Endodermal cell (in vitro differentiated cells): ENCODE measurements at places on chromosomes 16 and 17.
A peak's percentile ranks its signal among the peaks of the same experiment; 100 is the strongest.

DNA sequence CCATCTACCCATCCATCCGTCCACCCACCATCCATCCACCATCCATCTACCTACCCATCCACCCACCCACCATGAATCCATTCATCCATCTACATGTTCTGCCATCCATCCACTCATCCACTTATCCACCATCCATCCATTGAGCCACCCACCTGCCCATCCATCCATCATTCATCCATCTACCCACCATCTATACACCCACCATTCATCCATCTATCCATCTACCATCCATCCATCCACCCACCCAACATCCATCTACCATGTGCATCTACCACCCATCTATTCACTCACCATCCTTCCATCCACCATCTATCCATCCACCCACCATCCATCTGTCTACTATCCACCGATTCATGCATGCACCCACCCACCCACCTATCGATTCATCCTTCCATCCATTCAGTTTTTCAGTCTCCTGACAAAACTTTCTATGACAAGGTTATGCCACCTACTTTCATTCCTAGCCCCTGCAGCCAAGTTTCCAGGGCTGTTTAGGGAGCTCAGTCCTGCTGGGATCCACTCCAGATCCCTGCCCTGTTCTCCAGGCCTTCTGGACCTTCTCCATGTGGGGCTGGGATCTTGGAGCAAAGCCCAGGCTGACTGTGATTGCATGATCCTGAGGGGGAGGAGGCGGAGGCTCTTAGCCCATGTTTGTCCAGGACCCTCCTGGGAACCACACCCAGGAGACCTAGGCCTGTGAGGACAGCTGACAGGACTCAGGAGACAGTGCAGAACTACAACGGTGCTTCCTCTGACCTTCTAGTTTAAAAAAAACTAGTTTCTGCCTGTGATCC, 27.4 kb downstream of the BCO1 start:
- no peak for DNase-seq

DNA sequence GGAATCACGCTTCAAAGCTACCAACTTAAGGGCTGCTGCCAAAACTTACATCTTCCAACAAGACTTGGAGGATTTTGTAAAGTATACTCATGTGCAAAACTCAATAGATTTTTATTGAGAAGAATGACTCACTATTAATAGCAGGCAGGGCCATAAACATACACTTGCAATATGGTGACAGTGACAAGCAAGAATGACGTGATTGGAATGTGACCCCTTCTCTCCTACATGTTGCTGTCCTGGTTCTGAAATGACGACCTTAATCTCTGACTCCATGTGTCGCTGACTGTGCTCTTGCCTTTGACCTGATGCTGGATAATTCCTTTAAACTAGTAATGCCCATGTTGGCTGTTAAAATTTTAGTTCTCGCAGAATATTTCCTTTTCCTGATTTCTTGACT, 174.5 kb downstream of the PARN start:
- DNase-seq: no peak

GRCh38 chr16:75116081-75116910, at the start of gene LDHD:
Gene LDHD (minus strand): TSS chr16:75116780. CDS start chr16:75116720, 60 bp downstream.
- DNase-seq: peak; percentile 82

DNA sequence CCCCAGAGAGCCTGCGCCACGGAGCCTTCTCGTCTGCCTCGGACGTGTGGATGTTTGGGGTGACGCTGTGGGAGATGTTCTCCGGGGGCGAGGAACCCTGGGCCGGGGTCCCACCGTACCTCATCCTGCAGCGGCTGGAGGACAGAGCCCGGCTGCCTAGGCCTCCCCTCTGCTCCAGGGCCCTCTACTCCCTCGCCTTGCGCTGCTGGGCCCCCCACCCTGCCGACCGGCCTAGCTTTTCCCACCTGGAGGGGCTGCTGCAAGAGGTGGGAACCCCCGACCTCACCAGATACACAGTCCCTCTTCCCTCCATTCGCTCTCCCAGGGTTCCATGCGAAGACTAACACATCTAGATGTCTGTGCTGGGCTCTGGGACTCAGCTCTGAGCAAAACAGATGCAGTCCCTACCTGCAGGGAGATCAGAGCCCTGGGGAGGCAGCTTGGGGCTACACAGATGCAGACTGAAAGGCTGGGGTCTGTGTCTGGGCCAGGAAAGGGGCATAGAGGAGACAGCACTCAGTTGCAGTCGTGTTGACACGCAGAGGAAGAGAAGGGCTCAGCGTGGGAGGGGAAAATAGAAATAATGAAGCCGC, 3.7 kb downstream of the TNK1 start:
- peak; percentile 62 for DNase-seq

DNA sequence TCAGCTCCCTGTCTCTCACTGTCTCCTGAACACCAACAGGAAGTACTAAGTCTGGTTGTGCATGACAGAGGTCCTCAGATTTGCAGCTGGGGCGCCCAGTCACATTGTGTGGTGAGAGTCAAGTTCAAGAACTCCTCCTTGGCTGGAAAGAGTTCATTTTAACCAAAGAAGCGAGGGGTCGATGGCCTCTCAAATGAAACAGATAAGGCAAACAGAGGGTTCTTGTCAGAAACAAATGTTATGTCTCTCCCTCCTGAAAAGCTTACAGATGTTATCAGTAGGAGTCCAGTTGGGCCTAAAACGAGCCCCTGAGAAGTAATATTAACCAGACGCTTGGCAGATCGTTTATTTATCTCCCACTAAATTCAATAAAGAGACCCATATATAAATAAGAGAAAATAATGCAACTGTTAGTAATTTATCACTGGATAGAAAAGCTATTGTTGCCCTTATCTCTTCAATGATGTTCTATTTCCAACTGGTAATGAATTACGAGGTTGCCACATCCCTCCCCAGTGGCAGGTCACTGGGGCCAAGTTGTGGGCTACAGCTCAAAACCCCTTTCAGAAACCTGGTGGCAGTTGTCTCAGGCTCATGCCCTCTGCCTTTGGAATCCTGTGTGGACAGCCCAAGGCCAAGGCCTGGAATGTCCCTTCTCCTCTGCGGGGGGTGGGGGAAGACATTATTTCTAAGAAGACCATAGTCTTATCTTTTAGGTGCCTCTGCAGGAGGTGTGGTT, 307.5 kb upstream of the DYNLRB2 start:
- DNase-seq: no peak

DNA sequence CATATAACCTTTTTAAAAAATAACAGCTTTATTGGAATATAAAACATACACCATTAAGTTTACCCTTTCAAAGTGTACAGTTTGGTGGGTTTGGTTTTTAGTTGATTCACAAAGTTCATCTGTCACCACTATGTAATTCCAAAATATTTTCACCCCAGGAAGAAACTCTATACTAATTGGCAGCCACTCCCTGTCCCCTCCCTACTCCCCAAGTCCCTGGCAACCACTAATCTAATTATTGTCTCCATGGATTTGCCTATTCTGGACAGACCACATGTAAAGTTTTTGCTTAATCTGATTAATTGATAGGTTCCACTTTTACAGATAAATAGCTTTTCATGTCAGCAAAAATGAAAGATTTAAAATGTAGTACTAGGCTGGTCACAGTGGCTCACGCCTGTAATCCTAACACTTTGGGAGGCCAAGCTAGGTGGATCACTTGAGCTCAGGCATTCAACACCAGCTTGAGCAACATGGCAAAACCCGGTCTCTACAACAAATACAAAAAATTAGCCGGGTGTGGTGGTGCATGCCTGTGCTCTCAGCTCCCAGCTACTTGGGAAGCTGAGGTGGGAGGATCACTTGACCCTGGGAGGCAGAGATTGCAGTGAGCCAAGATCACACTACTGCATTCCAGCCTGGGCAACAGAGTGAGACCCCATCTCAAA, 25.0 kb upstream of the MAPK3 start:
- DNase-seq: no peak

DNA sequence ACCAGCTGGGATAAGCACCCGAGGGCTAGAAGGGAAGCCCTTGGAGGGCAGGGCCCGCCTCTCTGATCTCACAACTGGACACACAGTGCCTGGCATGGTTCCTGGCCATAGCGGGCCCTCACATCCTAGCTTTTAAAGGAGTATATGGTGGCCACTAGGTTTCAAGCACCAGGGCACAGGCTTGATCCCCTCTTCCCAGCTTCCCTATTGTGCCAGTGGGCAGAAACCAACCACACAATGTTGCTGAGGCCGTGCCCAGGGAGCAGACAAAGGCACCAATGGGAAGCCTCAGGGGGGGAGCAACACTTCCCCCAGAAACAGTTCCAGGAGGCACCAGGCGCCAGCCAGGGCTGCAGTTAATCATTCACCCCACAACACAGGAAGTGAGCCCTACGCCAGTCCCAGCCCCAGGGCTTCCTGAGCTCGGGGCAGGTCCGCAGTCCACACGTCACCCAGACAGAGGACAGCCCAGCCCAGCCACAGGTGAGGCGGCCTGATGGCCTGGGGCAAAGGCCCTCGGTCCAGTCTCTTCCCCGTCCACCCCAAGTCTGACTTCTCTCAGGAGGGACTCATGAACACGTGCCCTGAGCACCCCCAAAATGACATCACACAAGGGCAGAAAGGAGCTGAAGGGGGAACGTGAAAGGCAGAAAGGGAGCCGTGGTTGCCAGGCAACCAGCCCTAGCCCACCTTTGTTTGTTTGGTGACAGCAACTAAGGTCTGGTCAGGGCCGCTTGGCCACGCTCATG, 12.8 kb downstream of the SMIM5 start:
- peak; percentile 85 for DNase-seq

DNA sequence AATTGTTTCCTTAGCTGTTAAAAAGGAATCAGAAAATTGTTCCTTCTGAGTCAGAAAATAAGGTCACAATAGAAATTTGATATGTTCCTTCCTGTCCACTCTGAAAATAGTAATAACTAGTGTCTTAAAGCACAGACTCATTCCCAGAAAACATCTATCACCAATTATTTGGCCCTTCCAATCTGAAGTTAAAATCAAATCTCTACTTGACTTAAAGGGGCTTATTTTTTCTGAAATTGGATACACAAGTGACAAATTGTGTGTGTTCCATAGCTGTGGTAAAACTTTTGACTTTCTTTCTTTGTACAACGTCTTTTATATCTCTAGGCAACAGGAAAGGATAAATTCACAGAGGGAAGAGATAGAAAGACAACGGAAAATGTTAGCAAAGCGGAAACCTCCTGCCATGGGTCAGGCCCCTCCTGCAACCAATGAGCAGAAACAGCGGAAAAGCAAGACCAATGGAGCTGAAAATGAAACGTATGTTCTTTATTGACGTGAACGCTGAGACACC, 54.5 kb upstream of the MRC2 start:
- DNase-seq: no peak

DNA sequence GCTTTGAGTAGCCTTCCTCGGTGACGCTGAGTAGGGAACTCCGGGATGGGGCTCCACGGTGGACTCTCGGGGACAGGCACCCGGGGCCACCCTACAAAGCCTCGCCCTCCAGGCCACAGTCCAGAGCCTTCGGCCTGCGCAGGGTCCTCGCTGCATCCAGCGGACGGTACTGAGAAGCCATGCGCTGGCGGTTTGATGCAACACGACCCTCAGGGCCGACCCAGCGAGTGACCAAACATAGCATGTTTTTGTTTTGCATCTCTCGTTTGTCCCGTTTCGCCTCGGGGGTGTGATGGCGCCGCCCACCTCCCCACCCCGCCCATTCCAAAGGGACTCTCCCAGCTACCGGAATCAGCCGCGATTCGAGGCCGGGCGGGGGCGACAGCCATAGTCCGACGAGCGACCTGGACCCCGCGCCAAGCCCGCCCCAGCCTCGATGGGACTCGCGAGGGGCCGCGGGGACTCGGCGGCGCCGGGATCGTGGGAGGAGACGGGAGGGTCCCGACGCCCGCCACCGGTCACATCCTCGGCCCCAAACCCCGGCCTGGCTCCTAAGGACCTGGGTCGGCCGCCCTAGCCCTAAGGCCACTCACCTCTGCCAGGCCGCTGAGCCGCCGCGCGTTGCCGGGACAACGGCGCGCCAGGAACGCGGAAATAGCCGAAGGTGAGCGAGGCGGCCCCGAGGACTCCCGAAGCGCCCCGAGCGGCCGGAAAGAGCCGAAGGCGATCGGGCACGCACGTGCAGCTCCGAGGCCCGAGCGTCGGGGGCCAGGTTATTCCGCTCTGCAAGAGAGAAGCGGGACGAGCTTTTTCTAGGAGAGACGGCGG, 1.6 kb downstream of the IFT140 start:
- peak; percentile 97 for DNase-seq

DNA sequence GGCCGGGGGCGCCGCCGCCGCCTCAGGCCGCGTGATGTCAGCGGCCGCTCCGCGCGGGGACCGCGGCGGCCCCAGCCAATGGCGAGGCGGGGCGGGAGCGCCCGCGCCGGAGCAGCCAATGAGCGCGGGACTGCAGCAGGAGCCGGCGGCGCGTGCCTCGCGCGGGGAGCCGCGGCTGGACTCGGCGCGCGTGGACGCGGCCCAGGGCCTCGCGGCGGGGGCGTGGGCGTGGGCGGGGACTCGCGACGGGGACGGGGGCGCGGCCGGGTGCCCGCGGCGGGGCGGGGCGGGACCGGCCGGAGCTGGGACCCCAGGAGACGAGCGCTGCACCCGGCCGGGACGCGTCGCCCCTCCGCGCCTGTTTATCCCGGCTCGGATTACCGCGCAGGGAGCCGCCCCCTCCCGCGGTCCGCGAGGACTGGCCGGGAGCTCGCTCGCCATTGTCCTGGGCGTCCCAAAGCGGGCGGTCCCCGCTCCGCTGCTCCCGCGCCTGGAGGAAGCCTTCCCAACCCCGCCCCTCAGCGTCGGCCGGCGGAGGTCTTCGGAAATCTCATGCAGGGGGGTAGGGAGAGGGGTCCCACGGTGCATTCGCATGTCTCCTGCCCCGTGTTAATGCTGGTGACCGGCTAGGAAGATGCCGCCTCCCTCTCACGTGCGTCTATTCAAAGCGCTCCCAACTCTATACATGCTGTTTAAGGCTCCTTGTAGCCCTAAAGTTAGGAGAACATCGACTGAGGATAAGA, at the start of gene RNF157:
Gene RNF157, minus strand, starts transcription at position 33 of the 743 bp plus-strand sequence. CDS start 253 bp downstream, outside the sequence.
- peak; percentile 93 for DNase-seq

GRCh38 chr17:27906226-27906580, 13.0 kb upstream of the LYRM9 start:
- DNase-seq: no peak

- no peak for DNase-seq
These were observed 17.3 kb downstream of the JPH3 start for GRCh38 chr16:87619360-87620200.

GRCh38 chr17:40075201-40075941, 12.6 kb downstream of the THRA start:
- peak; percentile 98 for DNase-seq

GRCh38 chr17:68293490-68294195, 2.3 kb downstream of the ARSG start:
- DNase-seq: no peak

GRCh38 chr17:71710816-71711215, 410.0 kb upstream of the SOX9 start:
- DNase-seq: no peak

GRCh38 chr16:73864868-73865267, 431.7 kb upstream of the PSMD7 start:
- no peak for DNase-seq
